ENCODE measurements at places on chromosomes 2 and 18.
A peak's percentile ranks its signal among the peaks of the same experiment; 100 is the strongest.

- DNase-seq: no peak
Measured at GRCh38 chr2:46040563-46041155, 256.5 kb upstream of the EPAS1 start.

DNA sequence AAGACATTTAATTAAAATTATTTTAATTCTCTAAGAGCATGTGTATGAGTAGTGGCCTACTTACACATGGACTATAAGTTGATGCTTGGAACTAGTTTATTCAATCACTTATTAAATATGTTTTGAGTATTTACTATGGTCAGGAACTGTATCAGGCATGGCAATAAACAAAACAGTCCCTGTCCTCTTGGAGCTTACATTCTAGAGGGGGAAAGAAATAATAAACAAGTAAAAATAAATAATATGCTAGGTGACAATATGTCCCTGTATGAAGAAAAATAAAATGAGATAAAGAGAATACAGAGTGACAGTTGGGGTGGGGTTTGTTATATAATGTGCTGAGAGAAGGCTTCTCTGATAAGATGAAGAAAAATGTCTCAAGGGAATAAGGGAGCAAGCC lies 74.5 kb downstream of the MYO3B start:
- no peak for DNase-seq

DNA sequence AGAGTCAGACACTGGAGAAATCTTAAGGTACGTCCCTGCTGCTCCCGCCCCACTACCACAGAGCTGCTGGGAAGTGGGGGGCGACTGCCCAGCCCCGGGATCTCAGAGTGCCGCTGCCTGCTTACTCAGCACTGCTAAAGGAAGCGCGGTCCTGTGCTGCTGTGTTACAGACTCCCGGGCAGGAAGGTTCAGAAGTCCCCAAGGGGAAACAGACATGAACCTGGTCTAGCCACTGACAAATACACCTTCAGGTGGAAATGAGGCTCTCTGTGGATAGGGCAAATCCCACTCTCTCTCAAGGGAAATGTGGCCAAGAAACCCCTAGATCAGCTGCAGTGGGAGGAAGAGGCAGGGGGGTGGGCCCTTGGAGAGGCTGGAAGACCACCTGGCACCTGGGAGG lies 13.7 kb downstream of the MTERF4 start:
- no peak for DNase-seq

DNA sequence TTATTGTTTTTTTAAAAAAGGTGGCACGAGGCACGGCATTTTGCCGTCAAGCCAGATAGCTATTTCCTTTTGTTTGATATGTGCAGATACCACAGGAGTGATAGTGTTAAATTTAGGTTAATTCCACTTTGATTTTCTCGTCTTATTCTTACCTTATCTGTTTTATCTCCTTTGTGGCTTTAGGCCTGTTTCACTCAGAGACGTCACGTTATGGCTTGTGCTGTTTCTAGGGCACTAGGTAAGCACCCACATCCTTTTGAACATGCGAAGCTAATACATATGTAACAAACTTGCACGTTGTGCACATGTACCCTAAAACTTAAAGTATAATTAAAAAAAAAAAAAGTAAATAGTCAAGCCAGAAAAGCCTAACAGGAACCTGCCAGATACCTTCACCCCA lies 57.8 kb downstream of the C18orf63 start:
- DNase-seq: no peak

- DNase-seq: no peak
Measured at GRCh38 chr2:8154936-8155335, 526.9 kb upstream of the ID2 start.

DNA sequence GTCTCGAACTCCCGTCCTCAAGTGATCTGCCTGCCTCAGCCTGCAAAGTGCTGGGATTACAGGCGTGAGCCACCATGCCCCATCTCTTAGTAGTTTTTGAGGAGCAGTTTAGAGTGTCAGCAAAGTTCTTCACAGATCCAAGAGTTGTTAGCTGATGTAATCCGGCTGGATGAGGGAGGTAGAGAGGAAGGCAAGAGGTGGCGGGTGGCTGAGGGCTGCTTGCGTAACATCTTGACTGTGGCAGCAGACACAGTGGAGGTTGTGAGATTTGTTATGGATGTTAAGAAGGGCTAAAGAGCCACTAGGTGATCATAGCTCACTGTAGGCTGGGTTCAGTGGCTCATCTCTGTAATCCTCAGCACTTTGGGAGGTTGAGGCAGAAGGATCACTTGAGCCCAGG lies 19.5 kb upstream of the FAM136A start:
- no peak for DNase-seq

- no peak for DNase-seq
Measured at GRCh38 chr2:83340424-83340823, 1118.7 kb downstream of the SUCLG1 start.

- no peak for DNase-seq
Measured at GRCh38 chr18:25365242-25365641, 13.3 kb upstream of the ZNF521 start.

DNA sequence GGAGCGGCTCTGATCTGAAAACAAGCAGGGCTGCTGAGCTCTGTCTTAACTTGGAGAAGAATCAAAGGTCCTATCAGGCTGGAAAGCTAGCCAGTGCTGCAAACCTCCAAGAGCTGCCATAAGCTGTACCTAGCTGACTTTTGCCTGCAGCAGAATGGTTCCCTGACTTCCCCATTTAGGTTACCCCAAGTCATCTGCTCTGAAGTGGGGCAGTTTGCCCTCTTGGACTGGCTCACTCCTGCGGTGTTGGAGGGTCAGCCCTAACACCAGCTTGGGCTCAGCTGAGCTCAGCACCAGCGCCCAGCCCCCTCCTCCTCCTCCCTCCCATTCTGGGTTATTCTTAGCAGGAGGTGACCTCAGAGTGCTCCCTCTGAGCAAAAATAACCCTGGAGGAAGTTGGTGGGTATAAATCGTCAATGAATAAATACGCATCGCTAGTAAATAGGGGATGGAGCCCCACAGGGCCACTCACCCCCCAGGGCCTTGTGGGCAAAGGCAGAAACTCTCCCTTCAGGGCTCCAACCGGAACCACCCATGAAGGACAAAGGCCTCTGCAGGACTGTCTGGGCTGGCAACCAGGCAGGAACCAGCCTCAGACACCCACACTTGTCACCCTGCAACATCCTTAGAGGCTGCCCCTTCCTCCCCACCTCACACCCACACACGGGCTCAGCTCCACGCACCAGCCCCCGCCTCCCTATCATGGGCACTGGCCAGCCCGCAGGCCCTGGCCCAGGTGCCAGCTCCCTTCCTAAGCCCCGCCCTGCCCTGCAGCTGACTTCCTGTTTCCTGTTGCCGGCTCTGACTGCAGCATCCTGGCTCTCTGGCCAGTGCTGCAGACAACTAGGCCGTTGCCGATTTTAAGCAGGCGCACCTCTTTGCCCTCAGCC lies 46.9 kb downstream of the DNMT3A start:
- peak; percentile 27 for DNase-seq

DNA sequence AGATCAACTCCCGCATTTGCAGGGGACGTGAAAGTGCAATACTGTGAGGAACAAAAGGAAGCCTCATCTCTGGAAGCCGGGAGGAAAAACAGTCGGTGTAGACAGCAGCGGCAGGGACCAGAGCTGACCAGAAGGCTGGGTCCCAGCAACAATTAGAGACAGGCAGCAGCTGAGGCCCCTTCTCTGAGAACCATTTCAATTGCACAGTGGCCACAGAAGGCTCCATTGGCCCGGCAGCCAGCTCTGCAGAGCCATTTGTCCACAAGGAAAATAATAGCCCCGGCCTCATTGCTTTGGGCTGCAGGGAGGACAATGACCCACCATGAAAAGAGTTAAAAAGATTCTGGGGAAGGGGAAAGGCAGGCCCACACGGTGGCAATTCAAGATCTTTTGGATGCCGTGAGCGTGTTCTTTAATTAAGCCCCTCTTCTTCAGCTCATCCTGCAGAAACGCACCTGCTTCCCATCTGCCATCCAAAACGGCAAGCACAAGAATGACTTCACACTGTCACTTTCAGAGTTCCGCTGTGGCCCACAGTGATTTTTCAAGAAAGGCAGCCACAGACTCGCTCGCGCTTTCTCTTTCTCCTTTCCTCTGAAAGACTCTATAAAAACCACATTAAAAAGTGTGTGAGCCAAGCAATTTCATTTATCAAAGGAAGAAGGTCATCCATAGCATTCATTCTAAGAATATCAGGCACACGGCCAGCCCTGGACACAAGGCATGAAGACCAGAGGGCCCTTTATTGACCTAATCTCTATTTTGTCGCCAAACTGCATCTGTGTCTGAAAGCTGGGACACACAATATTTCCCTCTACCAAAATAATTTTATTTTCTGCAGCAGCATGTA lies 293.6 kb downstream of the SOX11 start:
- no peak for DNase-seq

DNA sequence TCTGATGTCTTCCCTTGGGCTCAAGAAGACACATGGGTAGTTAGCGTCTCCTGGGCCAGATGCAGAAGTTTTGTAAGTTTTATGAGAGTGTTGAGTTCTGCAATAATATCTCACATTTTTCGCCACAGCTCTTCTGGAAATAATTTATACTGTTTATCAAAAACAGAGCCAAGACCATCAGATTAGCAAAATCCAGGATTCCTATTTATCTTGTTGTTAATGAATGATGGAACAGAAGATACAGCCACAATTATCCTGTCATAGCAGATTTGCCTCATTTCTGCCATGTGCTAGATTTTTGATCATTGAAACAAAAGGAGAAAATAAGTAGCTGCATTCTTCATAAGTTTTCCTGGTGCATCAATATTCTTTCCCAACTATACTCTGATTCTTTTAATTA lies 1048.6 kb upstream of the KLHL29 start:
- DNase-seq: no peak

DNA sequence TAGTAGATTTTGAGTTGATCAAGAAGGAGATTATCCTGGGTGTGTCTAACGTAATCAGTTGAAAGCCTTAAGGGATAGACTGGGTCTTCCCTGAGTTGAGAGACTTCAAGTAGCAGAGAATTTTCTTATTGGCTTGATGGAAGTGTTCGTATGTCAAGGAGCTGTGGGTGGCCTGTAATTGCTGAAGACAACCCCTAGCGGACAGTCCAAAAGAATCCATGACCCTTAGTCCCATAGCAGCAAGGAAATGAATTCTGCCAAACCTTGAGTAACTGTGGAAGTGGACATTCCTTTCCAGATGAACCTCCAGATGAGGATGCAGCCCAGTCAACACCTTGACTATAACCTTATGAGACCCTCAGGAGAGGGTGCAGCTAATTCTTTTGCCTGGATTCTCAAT lies 786.3 kb downstream of the SOCS6 start:
- no peak for DNase-seq

DNA sequence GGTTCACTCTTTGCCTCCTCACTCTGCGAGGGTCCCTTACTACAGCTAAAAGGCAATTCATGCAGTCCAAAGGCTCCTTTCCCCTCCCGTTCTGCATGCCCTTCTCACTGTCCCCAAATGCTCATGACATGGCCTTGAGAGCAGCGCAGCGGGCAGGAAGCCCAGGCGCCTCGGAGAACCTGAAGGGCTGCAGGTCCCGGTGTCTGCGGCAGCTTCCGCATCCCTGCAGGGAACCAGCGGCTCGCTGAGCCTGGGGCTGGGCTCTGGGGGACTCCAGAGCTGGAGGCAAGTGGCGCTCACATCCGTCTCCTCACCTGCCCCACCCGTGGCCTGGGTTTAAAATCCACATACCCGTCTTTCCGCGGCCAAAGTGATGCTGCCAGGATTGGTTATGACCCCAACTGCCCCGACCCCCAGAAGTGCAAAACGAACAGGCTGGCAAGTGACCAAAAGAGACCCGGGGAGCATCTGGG lies 462 bp upstream of the CIDEA start:
- no peak for DNase-seq

Measured in activated naive CD4-positive, alpha-beta T cell (primary cell).